Tibial nerve (tissue), 4 donors: ENCODE measurements at places on chromosomes 4 and X.

GRCh38 chr4:48133669-48134068 is 381 bp downstream of the TXK start:
- DNase-seq = no peak

GRCh38 chr4:632196-632790 is 6.9 kb downstream of the PDE6B start:
- no peak for DNase-seq

- no peak for DNase-seq
Measured at GRCh38 chr4:42923431-42923830, 30.9 kb downstream of the GRXCR1 start.

- DNase-seq = no peak
Measured at GRCh38 chr4:52665592-52665991, 6.5 kb upstream of the USP46 start.

DNA sequence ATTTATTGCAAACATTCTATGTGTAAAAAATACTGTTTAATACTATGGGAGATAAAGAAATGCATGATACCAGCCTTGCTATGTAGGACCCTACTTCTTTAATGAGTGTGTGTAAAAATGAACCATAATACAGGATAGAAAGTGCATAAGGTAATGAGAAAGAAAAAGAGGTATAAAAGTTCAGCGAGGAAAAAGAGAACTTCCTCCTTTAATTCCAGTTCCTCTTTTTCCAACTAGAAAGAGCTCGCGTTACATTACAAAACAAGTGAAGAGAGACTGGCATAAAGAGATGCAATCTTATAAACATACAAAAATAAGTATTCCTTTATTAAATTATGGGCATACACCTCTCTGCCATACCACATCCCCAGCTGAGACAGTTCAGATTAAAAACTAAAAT is 77.4 kb downstream of the ANKRD17 start:
- no peak for DNase-seq

DNA sequence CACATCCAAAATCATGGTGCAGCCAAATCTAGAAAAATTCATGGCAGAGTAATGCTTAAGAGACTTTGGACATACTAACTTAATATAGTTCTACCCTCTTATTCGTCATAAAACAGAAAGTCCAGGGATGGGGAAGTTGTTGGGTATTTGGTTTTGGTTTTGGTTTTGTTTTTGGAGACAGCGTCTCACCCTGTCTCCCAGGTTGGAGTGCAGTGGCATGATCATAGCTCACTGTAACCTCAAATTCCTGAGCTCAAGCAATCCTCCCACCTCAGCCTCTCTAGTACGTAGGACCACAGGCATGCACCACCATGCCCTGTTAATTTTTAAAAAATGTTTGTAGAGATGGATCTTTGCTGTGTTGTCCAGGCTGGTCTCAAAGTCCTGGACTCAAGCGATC is 271.8 kb upstream of the TENM3 start:
- DNase-seq = no peak

GRCh38 chr4:13355111-13355880 is 128.8 kb downstream of the RAB28 start:
- DNase-seq = no peak

DNA sequence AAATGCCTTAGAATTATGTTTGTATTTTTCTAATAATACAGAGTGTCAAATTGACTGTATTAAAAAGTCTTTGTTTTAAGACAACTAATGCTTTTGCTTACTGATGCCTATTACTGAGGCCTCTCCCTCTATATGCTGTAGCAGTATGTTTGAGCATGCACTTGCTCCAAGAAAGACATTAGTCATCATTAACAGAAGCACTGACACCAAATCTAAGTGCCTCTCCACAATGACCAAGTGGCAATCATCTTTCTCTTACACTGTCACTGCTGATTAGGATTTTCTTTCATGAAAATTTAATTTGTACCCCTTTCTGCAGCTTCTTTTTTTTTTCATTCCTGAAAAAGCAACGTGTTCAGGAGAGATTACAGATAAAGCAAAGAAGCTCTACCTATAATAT is 11.1 kb upstream of the MAB21L2 start:
- no peak for DNase-seq

DNA sequence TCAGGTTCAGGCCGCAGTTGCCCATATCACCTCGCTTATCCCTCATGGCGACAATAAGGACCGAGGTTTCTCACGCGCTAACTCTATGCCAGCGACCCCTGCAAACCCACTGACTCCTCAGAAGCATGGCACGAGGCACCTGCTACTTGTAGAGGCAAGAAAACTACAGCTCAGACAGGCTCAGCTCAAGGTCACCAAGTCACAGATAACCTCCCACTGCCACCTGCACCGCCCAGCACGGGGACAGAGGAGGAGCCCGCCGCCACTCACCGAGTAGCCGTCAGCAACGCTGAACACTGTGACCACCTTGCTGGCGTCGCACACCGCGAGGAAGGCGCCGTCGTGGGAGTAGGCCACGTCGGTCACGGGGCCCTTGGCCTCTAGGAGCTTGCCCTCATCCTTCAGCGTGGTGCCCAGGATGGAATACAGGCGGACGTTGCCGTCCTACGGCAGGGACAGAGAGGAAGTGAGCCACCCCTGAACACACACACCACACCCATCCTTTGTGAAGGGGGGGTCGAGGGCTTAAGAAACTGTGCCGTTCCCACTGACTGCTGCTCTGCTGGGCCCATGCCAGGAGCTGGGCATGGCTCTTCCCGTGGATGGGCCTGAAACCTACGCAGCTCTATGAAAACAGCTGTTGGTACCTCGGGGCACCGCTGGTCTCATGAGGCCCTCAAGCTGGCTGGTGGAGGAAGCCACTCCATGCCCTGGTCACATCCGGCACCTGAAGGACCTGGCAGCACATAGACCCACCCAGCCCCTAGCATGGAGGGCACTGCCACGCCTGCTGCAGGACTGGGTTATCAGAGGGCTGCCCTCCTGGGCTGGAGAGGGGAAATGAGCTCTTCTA is 38.9 kb downstream of the WDR1 start:
- DNase-seq = no peak

DNA sequence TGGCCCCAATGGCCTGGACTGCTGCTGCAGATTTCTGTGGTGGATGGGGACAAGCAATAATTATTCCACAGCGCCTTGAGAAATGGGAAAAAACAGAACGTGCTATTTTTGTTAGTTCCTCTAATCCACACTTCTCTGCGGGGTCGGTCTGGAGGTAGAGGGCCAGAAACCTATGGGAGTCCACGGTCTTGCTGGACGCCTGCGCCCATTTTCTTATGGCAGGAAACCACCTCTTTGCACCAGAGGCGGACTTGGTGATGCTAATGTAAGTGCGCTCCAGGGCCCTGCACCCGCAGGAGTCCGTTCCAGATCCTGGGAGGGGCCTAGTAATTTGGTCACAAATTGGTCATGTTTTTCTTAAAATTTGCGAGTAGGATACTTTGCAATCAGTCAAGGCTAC is 25.9 kb upstream of the CLDN24 start:
- no peak for DNase-seq

- no peak for DNase-seq
Measured at GRCh38 chr4:126776361-126776760, 856.4 kb upstream of the INTU start.
